ENCODE measurements at places on chromosomes 6 and 20.

GRCh38 chr6:157535340-157536222 is 154.6 kb downstream of the ZDHHC14 start:
- DNase-seq = peak; percentile 37

GRCh38 chr6:100851819-100852218 is 29.3 kb downstream of the ASCC3 start:
- DNase-seq = no peak

DNA sequence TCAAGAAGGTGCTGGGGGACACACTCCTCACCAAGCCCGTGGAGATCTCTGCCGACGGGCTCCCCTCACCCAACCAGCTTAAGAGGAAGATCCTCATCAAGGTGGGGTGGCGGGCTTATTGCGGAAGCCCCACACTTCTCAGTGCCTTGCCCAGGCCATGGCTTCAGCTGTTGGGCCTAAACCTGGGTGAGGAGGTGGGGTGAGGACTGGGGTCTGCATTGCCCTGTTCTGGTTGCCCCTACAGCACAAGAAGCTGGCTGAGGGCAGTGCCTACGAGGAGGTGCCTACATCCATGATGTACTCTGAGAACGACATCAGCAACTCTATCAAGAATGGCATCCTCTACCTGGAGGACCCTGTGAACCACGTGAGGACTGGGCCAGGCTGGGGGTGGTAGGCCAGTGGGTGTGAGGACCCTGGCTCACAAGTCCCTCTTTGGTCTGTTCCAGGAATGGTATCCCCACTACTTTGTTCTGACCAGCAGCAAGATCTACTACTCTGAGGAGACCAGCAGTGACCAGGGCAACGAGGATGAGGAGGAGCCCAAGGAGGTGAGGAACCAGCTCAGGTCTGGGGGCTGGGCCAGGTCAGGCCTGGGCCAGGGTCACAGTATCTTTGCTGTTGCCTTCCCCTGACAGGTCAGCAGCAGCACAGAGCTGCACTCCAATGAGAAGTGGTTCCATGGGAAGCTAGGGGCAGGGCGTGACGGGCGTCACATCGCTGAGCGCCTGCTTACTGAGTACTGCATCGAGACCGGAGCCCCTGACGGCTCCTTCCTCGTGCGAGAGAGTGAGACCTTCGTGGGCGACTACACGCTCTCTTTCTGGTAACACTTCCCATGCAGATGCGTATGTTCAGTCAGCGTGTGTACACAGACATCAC is 27.9 kb downstream of the PLCG1 start:
- DNase-seq = no peak

DNA sequence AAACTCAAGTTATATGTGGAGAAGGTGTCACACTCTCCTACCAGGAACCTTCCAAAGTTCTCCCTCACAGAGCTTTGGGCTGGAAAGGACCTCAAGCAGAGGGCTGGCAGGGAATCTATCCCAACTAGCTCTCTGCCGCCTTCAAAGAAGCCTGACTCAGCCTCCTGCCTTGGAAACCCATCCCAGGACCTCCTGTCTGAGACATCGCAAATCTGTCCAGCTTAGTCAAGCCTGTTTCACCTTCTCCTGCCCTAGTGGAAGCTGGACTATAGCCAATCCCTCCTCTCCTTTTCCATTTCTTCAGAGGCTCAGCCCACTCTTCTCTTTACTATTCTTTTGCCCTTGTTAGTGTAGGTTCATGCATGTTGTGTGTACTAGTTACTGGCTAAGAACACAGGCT is 48.2 kb upstream of the FOXP4 start:
- DNase-seq = no peak

DNA sequence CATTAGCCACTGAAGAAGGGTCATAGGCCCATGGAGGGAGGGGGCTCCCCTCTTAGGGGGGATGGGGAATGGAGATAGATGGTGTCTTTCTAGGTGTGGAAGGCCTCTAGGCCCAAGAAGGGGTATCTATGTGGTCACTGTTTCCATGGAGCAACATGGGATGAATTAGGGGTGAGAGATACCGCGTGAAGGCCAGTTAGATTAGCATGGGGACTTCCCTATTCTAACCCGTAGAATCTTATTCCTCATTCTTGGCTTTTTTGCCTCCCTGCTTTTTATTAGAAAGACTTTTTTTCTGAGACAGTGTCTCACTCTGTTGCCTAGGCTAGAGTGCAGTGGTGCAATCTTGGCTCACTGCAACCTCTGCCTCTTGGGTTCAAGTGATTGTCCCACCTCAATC is 3.2 kb downstream of the RAB44 start:
- no peak for DNase-seq

DNA sequence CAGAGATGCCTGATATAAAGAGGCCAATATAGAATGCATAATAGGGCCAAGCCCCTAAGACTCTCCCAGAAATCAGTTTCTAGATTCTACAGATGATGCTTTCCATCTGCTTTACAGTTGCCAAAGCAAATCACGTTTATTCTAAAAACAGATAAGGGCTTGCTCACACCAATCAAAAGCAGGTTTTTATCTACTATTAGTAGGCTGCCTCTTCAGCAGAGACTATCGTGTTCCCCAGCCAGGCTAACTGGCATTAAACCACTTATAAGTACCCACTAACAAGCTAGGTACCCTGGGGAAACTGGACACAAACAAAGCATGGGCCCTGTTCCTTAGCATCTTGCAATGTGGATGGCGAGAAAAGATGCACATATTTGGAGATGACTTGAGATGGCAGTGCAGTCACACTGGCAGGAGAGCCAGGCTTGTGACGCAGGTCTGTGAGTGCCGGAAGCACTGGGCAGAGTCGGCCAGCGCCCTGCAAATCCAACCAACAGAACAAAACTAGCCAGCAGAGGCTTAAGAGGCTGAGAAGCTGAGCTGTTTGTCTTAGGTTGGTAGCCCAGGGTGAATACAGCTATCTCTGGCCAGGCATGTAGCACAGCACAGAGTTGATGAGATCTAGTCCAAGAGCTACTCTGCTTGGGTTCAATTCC is 73.4 kb downstream of the GFOD1 start:
- no peak for DNase-seq

GRCh38 chr6:56534680-56535419 is 107.8 kb downstream of the DST start:
- no peak for DNase-seq

- peak; percentile 21 for DNase-seq
These were observed 571 bp downstream of the ITCH start for GRCh38 chr20:34363465-34364222.

DNA sequence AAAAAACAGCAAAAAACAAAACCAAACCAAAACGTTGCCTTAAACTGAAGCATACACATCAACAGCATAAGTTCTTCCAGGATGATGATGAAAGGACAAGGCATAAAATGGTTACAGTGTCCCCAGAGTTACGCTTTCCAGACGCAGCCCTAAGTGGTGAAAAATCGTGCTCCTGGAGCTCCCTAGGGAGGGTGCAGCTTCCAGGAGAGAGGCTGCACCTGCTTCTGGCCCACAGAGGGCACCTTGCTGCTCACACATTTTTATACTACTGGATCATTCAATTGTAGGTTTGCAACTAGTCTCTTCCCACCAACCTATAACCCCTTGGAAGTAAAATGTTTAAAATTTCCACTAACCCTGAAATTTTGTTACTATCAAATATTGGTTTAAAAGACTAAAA is 115.0 kb downstream of the PRKN start:
- DNase-seq = no peak

DNA sequence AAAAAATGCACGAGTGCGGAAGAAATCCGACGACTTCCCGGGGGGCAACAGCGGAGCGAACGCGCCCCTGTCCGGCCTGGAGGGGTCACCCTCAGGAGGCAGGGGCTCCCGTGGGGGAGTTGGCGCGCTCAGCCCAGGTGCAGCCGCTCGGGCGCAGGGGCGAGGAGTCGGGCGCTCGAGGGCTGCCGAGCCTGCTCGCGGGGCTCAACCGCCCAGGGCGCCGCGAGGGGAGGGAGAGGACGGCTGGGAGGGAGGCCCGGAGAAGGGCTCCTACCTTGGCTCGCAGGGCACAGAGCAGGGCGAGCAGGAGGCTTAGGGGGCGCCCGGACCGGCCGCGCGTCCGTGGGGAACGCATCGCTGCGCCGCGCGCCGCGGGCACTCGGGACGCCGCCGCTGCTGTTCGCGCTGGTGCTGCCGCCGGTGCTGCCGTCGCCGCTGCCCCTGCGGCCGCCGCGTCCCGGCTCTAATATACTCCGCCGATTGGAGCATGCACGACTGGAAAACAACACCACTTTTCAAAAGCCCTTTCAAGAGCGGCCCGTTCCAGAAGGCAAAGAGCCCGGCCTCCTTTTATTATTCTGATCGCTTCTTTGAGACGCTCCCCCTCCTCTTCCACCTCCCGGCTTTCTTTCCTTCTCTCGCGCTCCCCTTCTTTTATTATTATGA is 490 bp downstream of the JAG1 start:
- peak; percentile 40 for DNase-seq

- DNase-seq = no peak
These were observed at the start of gene PRELID3B for GRCh38 chr20:59042151-59042795. TSS of gene PRELID3B (minus strand) at chr20:59042786. CDS start at chr20:59042730, 56 bp downstream.

GRCh38 chr20:17938871-17939619 is 29.5 kb downstream of the SNX5 start:
- peak; percentile 69 for DNase-seq

DNA sequence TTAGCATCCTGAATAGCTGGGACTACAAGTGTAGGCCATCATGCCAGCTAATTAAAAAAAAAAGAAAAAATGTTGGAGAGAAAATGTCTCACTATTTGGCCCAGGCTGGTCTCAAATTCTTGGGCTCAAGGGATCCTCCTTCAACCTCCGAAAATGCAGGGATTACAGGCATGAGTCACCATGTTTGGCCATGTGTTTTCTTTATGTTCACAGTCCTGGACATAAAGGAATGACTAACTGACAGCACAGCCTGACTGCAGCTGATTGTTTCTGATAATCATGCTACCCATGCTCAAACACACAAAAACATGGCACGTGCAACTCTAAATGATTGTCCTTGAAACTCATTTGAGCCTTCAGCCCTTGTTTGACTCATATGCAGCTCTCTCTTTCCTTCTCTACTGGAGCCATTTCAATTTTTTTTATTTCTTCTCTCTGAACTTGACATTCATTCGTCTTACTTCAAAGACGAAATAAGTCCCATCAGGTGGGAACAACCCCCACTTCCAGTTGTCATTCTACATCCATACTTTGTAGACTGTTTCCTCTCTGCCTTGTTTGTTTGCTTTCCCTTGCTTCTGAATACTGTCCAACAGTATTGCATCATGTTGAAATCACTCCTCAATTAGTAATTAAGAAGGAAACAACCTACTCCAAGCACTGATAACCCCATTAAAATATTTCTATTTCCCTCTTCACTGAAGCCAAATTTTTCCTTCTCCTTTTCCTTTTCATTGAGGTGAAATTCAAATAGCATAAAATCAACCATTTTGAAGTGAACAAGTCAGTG is 413.0 kb downstream of the BMP2 start:
- DNase-seq = no peak

DNA sequence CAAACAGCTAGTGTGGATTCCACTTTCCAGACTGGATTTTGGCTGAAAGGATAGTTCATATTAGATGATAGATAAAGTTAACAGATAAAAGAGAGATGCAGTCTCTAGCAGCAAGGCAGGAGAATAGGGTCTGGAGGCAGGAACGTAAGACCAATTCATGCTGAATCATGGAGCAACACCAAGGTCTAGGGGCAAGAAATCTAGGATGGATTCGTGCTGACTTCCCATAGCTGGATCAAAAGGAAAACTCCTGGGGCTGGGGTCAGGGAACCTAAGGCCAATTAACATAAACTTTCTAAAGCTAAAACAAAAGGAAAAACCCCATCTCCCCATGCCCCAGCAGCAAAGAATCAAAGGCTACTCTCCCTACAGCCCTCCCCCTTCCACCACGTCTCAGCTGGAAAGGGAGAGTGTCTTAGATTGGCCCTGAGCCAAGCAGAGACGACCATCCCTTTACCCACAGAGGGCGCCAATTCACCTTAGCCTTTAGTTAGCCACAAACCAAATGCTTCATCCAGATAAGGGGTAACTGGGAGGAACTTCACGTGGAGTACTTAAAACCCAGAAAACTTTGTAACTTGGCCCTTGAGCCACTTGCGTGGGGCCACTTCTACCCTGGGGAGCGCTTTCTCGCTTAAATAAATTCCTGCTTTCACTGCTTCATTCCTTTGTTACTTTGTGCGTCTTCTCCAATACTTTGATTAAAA is 7.6 kb downstream of the TREM1 start:
- DNase-seq = peak; percentile 39

DNA sequence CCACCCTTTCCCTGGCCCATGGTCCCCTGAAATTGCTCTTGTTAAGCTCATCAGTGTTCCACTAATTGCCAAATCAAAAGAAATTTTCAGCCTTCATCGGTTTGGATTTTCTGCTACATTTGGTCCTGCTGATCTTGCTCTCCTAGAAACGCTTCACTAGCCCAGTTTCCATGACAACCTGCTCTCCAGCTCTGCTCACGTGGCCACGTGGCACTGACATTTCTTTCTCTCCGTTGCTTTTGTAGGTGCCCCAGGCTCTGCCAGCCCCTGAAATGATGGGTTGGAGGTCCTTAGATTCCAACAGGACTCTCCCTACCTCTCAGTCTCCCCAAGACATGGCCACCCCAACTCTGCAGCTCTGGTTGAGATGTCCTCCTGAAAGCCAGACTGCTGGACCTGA is 45.8 kb upstream of the NNAT start:
- no peak for DNase-seq

GRCh38 chr6:37021356-37022129 is 16.1 kb downstream of the FGD2 start:
- no peak for DNase-seq

DNA sequence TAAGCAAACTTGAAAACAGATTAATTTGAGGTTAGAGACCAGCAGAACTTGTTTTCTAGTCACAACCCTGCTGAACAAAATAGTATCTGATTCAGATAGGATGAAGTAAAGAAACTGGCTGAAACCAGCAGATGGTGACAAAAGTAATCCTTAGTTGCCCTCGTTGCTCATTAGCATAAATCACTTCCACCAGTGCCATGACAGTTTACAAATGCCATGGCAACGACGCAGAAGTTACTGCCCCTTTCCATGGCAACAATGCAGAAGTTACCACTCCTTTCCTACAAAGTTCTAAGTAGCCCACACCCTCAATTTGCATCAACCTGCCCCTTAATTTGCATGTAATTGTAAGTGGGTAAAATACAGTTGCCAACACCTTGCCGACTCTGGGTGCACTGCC is 23.7 kb downstream of the SNRPB start:
- no peak for DNase-seq

DNA sequence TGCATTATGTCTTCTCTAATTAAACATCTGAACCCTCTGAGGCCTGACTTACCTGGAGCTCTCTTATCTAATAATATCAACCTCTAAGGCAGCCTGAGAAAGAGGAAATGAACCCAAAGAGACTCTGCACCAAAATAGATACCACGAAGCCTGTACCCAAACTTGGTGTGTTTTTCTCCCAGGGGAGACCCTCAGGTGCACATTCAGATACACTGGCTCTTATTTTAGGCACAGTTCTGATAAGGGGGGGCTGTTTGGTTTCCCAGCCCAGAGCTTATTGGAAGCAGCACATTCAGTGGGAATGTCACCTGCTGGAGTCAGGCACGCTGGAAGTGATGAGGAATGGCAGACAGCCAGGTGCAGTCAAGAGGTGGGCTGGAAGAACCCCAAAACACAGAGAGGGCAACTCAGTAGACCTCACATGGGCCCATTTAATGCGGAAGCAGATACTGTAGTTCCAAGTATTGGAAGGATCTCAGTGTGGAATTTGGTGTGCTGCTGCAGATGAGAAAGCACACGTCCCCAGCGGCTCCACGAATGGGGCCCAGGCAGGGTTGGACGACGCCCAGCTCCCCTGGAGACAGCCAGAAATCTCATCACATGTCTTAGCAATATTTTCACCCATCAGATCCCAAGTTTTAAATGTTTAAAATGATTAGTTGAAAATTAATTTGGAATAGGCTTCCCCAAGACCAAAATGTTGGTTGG is 9.7 kb upstream of the CCR6 start:
- DNase-seq = no peak

Measured in uterus (tissue), 4 donors.